ENCODE measurements at places on chromosomes 13 and 19.

DNA sequence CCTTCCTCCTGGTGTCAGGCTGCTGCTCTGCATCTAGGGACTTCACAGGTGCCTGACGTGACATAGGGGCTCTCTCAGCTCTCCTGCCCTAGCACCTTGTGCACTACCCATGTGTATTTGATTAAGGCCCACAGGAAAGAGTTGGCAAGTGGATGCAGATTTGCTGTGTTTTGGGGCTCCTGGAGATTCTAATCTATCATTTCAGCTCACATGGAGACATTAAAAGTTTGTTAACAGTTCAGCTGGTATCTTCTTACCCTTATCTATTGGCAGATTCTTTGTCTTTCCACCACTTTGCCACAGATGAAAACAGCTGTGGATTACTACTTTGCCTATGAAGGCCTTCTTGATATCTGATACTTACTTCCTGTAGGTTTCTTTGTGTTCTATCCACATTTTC, 41.9 kb downstream of the WASF3 start:
- no peak for DNase-seq

DNA sequence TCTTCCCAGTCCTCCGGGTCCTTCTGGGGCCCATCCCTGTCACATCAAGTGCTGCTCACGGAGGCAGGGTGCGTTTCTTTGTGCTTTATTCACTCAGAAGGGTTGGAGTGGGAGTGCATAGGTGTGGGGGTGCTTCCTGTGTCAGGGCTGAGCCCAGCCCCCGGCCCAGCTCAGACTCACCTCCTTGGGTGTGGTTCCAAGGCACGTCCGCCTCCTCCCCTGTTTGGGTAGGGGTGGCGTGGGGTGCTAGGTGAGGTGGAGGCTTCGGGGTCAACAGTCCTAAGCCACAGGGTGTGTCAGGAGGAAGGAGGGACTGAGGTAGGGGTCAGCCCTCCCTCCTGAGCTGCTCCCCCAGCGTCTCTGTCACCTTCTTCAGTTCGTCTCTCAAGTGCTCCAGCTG, 3.1 kb downstream of the CCER2 start:
- no peak for DNase-seq

DNA sequence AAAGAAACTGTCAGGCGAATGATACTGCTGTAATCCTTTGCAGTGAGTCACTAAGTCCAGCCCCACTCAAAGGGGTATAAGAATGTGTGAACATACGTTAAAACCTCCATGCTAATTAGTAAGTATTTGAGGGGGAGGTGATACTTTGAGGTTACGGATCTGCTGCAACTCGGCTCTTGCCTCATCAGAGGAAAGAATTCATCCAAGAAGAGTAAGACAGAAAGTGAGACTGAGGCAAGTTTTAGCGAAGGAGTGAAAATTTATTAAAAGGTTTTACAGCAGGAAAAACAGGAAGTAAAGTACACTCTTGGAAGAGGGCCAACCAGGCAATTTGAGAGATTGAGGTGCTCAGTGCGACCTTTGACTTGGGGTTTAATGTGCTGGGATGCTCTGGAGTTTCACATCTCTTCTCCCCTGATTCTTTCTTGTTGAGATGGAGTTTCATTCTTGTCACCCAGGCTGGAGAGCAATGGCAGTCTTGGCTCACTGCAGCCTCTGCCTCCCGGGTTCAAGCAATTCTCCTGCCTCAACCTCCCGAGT, 9.8 kb downstream of the CLEC4M start:
- DNase-seq = peak; percentile 20

GRCh38 chr19:47274891-47275761, 441 bp downstream of the INAFM1 start:
- DNase-seq = peak; percentile 19

GRCh38 chr19:8305798-8306197, 2.4 kb downstream of the CD320 start:
- peak; percentile 1 for DNase-seq

DNA sequence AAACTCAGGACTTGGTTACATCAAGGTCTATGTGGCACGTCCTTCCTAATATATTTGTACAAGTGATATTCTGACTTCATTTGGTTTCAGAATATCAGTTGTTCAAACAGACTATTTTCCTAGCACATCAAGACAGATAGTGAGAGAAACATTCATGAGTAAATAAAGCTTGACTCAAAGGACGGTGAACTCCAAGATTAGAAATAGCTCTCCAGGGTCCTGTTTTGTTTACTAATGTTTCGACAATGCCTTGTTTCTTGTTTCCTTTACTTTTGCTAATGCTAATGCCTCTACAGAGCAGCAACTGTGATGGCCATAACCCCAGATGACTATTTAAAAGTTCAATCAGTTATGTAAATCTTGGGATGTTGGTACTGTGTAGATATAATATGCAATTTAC, 313.9 kb downstream of the KLF12 start:
- no peak for DNase-seq

GRCh38 chr13:40618581-40619478, 47.6 kb downstream of the FOXO1 start:
- DNase-seq = no peak

DNA sequence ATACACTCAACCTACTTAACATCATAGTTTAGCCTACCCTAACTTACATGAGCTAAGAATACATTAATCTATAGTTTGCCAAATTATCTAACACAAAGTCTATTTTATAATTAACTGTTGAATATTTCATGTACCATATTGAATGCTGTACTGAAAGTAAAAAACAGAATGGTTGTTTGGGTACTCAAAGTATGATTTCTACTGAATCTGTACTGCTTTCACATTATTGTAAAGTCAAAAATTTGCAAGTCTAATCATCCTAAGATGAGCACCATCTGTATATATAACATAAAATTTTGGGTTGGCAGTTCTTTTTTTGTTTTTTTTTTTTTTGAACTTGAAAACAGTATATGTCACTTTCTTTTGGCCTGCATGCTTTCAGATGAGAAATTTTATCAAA, 1212.6 kb downstream of the SLITRK5 start:
- DNase-seq = no peak

DNA sequence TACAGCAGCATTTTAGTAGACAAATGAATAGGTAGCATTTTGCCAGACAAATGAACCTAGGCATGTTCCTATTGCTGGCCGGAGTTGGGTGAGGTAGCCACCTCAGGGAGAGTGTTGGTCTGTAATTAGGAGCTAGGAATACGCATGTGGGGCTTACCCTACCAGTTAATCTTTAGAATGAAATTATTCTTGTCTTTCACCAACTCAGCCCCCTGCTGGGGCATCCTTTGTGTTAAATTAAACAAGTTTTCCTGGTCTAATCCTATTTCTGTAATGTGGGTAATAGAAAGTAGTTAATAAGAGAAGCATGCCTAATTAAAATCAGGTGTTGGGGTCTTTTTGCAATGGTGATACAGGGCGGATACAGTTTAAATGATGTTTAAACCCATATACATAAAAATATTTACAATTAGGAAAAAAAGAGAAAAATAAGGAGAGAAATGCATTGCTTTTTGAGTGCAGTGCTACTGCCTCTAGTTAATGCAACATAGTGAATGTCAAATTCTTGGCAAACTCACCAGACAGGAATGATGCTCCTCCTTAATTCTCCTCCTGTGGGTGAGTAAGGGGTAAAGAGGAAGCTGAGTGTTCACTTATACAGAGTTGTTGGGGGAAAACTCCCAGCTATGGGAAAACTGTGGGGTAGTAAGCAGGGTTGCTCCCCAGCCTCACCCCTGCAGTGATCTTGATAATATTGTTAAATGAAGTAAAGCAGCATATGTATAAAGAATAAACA, 276.4 kb upstream of the EDNRB start:
- DNase-seq = no peak

DNA sequence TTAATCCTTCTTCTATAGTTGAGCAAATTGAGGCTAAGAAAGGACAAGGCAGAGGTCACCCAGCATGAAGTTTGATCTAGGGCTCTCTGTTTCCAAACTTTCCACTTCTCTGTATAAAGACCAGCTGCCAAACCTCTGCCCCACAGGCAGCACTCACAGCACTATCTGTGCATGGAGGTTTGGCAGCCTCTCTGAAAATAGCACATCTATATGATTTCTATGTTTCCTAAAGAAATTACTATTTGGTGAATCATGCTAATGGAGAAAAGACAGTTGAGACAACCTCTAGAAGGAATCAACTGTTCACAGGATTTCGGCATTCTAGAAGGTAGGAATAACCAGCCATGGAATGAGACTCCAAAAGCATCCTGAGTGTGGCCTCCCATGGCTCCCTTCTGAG, 554.5 kb downstream of the IRS2 start:
- no peak for DNase-seq

DNA sequence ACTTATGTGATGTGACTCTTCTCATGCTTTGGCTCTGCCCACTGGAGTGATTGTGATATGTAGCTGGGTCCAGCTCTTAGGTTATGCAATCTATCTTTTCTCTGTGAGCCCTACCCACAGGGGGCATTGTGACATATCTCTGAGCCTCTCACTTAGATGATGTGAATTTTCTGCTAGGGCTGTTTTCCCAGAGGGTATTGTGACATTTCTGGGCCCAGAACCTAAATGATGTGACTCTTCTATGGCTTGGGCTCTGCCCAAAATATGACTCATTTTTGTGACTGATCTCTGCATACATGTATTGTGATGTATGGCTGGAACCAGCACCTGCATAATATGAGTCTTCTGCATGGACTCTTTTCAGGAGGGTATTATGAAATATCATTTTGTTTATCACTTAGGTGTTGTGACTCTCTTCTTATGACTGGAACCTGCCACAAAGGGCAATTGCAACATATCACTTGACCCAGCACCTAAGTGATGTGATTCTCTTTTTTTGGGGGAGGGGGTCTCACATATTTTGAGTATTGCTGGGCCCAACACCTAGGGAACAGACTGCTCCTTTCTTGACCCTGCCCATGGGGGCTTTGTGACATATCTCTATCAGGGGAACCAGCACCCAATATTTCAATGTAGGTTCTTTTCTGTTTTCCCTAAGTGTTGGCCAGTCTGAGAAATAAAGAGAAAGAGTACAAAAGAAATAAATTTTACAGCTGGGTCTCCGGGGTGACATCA, 12.1 kb upstream of the ZNF254 start:
- no peak for DNase-seq

DNA sequence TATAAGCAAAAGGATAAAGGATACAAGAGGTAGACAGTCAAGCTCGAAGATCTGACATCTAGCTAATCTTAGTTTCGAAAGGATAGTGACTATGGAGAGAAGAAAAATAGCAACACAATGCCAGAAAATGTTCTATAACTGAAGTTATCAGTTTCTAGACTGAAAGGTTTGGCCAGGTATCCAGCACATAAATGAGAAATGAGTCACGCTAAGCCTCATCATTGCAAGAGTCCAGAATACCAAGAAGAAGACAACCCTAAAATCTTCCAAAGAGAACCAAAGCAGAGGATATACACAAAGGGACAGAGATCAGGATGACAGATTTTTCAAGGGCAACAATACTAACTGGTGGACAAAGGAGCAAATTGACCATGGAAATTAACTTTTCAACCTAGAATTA, 237.0 kb downstream of the POSTN start:
- no peak for DNase-seq

- no peak for DNase-seq
These were observed 86.2 kb upstream of the MBNL2 start for GRCh38 chr13:97135883-97136282.

DNA sequence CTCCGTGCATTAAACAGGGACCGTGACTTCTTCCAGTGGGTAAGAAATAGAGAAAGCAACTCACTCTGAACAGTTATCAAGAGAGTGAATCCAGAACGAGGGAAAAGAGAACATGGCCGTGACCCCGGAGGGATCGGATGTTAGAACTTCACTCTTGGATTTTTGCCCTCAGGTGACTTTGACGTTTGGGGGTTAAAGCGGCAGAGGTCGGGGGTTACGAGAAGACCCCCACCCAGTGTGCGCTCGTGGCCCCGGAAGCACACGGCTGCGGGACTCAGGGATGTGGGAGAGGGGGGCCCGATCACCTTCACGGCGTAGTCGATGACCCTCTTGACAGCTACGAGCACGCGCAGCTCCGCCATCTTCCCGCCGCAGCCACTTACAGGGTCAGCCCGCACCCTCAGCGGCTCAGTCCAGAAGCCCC, at the start of gene ETFB:
Gene ETFB (minus strand): TSS at position 424 of the 424 bp plus-strand sequence. CDS start 62 bp downstream, at position 362.
- DNase-seq = no peak

DNA sequence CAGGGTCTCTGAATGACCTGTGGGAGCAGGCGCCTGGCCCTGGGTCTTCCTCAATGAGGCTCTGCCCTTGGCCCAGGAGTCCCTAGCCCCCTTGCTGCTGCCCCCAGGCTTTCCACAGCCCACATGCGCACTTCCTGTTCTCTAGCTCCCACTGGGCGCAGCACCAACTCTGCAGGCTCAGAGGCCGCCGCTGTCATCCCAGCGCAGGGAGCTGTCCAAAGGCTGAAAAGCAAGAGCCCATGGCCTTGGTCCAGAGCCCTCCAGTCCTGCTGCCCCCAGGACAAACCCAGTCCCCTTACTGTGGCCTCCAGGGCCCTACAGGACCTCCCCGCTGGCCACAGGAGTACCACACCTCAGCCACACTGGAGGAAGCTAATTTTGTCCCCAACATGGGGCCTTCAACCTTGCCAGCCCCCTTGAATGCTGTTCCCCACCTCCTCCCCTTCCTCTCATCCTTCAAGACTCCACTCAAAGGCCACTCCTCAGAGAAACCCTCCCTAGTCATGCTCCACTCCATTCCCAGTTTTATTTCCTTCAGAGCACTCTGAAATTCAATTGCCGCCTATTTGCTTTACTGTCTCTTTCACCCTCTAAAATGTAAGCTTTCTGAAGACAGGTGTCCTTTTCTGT, 8.0 kb upstream of the POU2F2 start:
- DNase-seq = no peak

DNA sequence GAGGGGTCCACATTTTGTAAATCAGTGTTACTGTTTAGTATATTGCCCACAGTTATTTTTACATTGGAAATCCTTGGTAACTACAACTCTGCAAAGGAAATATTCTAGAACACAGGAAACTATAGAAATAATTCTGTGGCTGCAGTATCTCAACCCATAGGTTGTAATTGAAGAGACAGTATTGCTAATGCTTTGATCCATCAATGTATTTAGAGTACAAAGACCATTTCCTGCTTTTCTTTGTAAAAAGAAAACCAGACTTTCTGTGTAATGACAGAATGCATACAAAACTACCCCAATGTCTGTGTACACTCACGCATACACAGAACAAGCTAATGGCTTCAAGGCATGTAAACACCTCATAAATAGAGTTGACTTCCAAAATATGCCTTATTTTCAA, 622.1 kb upstream of the ARGLU1 start:
- DNase-seq = no peak

GRCh38 chr19:12766051-12766521, 9.3 kb downstream of the HOOK2 start:
- DNase-seq = no peak

- no peak for DNase-seq
These were observed 3.3 kb upstream of the KLK11 start for GRCh38 chr19:51029718-51030117.

DNA sequence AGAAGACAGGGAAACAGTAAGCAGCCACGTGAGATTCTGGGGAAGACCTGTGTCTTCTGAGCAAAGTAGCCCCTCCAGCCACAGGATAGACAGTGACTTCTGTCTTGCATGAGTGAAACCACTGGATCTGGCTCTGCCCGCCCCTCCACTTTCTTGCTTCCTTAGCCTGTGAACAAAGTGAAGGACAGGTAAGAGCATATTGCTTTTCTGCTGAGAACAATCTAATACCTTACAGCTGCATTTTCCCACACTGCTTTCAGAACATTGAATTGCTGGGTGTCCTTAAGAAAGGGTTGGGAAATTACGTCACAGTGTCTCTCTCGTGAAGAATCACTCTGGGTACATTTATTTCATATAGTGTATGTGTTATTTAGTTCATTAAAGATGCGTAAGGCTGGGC, 11.1 kb downstream of the SLC25A15 start:
- no peak for DNase-seq

Measured in activated CD4-positive, alpha-beta T cell treated with anti-CD3 and anti-CD28 coated beads, Interleukin-2, amount 50 U/mL, for 48 hours (primary cell).